ENCODE measurements at places on chromosomes 3 and 15.

DNA sequence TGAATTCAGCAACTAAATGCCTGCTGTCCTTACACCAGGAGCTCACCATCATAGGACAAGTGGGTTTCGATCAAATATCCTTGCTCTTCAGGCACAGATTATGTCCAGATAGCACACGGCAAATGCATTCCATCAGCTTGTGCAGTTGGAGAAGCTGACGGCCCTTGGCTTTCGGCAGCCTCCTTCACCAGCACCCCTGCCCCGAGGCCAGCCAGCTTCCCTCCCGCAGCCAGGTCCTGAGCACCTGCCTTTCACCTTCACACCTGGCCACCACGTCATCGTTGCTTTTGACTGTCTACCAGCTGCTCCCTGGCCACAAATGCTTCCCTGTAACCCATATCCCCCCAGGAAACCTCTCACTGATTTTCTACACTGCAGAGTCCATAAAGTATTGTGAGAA is 355.5 kb downstream of the OCA2 start:
- no peak for DNase-seq

- DNase-seq, result no peak
Observed at GRCh38 chr3:114308830-114309229, 15.0 kb downstream of the TIGIT start.

GRCh38 chr15:31080591-31081014 is 20.9 kb downstream of the TRPM1 start:
- peak; percentile 76 for DNase-seq

- DNase-seq, result no peak
Observed at GRCh38 chr15:89320200-89320599, 14.4 kb downstream of the POLG start.

DNA sequence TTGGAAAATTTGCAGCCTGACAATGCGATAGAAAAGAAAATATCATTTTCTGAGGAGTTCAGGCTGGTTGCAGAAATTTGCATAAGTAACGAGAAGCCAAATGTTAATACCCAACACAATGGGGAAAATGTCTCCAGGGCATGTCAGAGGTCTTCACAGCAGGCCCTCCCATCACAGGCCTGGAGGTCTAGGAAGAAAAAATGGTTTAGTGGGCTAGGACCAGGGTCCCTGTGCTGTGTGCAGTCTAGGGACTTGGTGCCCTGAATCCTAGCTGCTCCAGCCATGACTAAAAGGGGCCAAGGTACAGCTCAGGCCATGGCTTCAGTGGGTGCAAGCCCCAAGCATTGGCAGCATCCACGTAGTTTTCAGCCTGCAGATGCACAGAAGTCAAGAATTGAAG is 14.5 kb upstream of the AP4E1 start:
- no peak for DNase-seq

GRCh38 chr3:41188306-41188705 is 11.0 kb upstream of the CTNNB1 start:
- DNase-seq, result no peak

DNA sequence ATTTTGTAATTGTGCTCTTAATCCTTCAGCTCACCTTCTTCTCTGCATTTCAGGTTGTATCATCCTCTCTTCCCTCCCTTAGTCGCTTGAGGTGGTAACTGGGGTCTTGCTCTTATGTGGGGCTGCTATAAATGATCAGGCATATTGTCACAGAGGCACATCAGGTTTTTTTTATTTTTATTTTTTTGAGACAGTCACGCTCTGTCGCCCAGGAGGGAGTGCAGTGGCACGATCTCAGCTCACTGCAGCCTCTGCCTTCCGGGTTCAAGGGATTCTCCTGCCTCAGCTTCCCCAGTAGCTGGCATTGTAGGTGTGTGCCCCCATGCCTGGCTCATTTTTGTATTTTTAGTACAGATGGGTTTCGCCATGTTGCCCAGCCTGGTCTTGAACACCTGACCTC is 9.9 kb downstream of the CDV3 start:
- no peak for DNase-seq

GRCh38 chr3:126081618-126082361 is 2.1 kb downstream of the SLC41A3 start:
- peak; percentile 86 for DNase-seq

DNA sequence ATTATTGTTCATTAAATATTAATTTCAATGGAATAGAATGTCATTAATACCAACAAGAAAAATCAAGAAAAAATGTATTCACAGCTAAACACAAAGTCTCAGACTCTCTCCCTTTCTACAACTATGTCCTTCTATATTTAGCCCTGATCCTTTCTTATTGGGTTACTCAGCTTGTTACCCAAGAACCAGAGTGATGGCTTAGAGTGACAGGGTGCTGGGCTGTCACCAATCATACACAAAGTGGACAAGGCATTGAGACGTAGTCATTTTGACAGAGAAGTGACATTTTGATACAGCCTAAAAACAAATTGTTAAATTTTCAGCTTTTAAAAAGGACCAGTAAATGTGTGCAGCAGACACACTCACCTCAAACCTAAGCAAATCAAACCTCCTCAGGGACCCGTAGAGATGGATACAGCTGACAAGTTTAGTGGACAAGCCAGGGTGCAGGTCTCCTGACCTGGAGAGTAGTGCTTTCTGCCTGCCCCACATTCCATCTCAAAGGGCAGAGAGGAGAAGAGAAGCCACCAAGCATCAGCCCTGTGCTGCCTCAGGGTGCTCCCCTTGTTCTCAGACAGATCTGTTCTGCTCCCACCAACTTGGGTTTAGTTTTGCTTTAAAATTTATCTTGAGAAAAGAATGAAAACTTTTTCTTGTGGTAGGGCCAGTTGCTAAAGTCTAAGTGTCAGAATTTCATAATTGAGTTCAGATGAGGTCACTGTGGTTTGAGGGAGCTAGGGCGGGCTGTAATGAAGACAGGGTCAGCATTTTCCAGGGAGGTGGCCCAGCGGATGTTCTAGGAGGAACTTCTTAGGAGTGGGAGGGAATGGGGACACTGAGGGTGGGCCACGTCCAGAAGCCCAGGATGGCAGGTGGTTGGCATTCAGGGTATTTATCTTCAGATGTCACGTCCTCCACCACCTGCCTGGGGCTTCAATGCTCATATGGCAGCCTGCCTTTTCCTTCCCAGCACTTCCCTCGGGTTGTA is 136.5 kb upstream of the TBL1XR1 start:
- peak; percentile 30 for DNase-seq

DNA sequence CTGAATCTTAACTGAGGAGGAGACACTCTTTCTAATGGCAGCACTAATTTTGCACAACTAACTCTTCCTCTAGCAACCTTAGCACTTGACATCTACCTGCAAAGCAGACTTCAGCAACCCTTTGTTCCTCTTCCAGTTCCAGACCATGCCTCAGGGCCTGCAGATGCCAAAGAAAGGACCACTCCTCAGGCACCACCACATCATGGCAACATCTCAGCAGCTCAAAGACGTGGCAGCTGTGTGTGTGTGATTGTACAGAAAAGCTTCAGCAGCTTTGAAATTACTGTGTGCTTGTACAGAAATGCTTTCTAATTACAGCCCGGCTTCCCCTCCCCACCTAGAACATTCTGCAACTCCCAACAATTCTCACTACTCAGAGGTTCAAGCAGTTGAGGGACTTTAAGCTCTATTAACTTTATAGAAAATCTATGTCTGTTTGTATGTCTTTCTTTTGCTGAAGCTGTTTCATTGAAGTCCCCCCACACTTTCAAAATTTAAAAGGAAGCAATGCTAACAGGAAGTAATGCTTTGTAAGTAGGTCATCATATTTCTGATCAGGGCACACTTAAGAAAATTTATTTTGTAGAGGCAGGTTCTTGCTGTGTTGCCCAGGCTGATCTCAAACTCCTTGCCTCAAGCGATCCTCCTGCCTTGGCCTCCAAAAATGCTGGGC is 115.2 kb downstream of the CD47 start:
- no peak for DNase-seq

GRCh38 chr15:40279437-40280141 is 3.3 kb downstream of the ANKRD63 start:
- peak; percentile 88 for DNase-seq

DNA sequence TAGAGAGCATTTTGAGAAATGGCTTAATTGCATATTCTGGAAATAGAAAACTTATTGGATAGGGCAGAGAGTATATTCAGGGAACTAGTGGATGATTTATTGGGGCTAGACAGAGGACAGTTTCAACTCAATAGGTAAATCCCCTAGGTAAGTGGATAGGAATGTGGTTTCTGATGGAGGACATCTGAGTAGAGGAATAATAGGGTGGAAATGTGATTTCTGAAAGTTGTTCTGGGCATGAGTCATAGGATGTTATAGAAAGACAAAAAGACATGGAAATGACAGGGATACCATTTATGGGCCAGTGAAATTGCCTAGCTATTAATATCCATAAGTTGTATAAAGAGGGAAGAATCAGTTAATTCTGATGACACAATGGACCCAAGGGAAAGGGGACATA is 563.3 kb upstream of the GOLIM4 start:
- no peak for DNase-seq

DNA sequence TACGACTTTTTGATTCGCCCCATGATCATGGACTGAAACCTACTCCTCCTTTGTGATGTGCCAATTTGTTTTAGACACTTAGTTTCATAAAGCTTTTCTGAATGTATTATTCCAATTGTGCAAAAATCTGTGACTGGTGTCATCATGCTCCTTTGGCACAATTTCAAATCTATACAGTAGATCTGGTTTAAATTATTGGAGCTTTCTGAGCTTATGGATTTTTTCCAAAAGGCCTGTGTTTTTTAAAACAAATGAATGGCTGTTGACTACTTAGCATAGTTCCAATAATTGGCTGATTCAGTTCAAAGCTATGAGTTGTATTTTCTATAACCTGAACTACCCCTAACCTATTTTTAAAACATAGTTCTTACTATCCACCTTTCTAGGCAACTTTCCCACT is 282.7 kb downstream of the CNTN3 start:
- DNase-seq, result no peak

GRCh38 chr15:68617777-68618176 is 39.0 kb downstream of the CORO2B start:
- no peak for DNase-seq

DNA sequence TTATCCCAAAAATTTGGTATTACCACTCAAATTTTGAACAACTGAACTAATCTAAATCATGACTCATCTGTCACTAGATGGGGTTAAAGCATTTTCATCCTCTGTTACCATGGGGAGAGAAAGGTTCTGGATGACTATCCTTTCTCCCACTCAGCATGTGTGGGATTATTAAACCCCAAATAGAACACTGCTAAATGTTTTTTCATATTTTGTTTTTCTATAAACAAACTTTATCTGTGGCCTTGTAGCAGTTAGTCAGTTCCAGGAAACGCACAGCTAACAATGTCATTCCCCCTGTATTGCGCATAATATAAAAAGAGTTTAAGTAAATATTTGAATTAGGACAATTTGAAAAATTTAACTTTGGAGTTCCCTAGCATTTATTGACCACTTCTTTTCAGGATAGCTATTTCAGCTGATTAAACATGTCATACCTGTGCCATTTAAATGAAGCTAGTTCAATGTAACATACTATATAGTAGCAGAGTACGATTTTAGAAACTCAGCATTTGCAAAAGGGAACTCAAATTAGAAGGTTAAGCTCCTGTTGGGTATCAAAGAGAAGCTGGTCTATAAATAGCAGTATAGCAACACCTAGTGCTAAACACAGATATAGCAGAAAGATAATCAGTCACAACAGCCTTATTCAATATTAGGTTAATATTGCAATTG is 9.2 kb upstream of the TMEM212 start:
- no peak for DNase-seq

- DNase-seq, result no peak
Observed at GRCh38 chr15:68389041-68389930, 42.7 kb downstream of the ITGA11 start.

DNA sequence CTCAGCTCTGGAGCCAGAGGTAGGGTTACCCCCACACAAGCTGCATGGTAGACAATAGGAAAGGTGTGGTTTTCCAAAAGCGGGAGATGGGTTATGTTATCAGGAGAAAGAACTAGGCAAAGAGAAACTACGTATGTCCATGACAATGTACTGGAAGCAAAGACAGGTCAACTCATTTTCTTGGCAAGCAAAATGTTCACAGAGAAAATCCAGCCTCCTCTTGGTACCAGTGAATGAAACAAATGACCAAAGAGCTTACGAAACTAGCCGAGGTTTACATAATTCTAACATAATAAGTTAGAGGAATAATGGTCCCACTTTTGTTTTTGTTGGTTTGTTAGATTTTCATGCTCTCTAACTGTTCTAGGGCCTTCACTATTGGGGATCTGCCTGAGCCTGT is 338.1 kb upstream of the TGFBR2 start:
- no peak for DNase-seq

DNA sequence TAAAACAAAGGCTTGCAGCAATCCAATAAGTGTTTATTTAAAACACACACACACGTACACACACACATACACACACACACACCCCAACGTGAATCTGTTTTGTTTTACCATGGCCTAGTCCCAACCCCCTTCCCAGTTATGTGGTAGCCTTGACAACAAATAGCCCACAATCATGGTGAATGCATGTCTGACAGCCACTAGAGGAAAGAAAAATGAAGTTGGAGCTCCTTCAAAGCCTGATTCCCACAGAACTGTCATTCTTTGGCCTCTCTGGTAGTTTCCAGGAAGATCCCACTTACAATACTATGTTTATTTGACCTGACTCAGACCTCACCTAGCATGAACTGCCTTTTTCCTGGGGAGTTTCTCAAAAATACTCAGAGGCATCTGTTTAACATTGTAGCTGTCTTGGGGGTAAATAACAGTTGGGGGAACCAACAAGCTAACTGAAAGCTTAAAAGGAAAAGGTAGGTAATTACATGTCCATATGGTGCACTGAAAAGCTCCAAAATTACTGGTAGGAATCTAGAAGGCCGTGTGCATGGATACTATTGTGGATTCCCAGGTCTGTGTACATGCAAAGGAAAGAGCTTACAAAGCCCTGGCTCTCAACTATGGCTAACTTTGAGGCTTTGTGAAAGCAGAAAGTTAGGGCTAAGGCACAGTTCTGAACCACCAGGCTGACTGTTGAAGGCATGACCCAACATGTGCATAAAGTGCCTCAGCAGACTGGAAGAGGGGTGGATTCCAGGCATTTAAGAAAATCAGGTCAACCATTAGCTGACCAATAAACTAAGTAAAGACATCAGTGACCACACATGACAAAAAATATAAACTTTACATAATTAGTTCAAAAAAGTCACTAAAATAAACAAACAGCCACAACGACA is 65.3 kb downstream of the FAIM start:
- no peak for DNase-seq

DNA sequence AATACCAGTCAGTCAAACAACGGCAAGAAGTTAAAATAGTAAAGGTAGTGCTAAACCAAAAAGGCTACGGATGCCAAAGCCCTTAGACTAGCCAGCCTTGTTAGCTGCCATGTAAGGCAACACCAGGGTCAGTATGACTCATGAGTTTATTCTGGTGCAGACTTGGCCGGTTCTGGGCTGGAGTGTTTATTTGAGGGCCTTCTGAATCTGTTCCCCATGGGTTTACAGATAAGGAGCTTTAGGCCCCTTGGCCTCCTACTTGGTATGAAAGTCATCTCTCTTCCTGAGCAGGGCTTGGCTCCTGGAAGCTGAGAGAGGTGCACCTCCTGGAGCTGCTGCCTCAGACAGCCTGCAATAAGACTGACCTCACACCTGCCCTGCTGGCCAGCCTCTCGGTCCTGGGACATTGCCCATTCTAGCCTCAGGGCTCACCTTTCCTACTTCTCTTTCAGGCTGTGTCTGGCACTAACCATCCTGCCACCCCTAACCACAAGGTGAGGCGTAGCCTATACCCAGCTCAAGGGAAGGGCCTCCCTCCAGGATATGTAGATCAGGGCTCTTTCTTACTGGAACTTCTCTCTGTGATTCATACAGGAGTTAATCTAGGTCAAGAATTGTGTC is 10.4 kb upstream of the RTP1 start:
- DNase-seq, result peak; percentile 72
